ENCODE measurements at places on chromosomes 7 and 10. TPM values are rescaled to one million over a fixed set of nuclear protein-coding genes. Genes with fewer than 3 reads are reported as not detected.

The SHTN1 gene
- polyA plus RNA-seq: not detected

DNA sequence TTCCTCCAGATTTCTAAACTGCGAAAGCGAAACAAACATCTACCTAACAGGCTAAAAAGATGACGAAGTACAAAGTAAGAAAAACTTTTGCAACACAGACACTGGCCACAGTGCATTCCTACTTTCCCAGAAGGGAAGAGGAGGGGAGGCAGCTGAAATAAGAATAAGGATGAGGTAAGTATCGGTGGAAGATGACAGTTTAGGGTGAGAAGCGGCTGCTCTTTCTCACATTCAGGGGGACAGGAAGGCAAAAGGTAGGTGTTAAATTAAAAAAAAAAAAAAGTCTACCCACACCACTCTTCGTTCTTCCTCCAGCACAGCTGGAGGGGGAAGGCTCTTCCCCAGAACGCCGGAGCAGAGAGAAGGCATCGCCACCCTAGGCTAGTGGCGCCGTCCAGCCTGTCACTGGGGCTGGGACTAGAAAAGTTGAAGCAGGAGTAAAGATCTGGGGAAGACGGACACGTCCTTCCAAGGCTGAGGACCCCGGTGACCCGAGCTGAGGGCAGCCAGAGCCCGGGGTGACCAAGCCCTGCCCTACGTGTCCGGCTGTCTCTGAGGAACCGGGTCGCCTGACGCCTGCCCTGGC, 846 bp downstream of the DNAJC1 start:
- peak; percentile 39 for DNase-seq
- peaks cover 30% of the 10 kb centered on the region for H3K4me1 ChIP-seq
- H3K36me3 ChIP-seq: no peaks in the 10 kb centered on the region
- peak overlapping the region; percentile 72 for H3K4me3 ChIP-seq
- H3K27me3 ChIP-seq: no peaks in the 10 kb centered on the region
- peak overlapping the region; percentile 93 for H3K27ac ChIP-seq

The GIGYF1 gene
- 3.2 TPM for polyA plus RNA-seq

GRCh38 chr7:64795176-64795575, 948 bp downstream of the ZNF138 start:
- peak overlapping the region; percentile 95 for H3K4me3 ChIP-seq
- DNase-seq: no peak
- H3K36me3 ChIP-seq: no peaks in the 10 kb centered on the region

The KLF14 gene
- not detected for polyA plus RNA-seq

The ANXA8L1 gene
- polyA plus RNA-seq: not detected

- DNase-seq: no peak
- H3K36me3 ChIP-seq: no peaks in the 10 kb centered on the region
- H3K27ac ChIP-seq: no peak overlapping the region
- no peaks in the 10 kb centered on the region for H3K4me1 ChIP-seq
Observed at GRCh38 chr7:87806150-87806549, 70.0 kb downstream of the SLC25A40 start.

- H3K4me3 ChIP-seq: no peak overlapping the region
- H3K27me3 ChIP-seq: no peaks in the 10 kb centered on the region
- no peak for DNase-seq
- H3K4me1 ChIP-seq: peaks cover 6% of the 10 kb centered on the region
Observed at GRCh38 chr10:17059197-17059688, 70.4 kb downstream of the CUBN start.

DNA sequence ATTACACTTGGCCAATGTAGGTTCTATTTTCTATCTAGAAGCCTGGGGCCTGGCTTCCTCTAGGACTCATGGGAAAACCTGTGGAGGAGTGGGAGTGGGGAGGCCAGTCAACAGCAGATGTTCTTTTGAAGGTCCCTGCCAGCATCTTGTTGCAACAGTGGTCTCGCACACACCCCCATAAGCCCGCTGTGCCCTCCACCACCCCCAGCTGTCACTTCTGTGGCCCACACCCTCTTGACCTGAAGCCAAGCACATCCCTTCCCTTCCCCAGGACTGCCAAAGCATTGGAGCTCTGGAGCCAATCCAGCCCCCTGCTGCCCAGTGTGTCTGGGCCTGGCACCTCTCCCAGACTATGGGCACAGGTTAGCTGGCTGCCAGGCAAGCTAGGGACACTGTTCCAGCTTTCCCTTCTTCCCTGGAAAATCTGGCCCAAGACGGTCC, 1.9 kb upstream of the STX1A start:
- no peak overlapping the region for H3K27ac ChIP-seq
- H3K4me1 ChIP-seq: peaks cover 18% of the 10 kb centered on the region
- H3K4me3 ChIP-seq: no peak overlapping the region
- H3K27me3 ChIP-seq: no peaks in the 10 kb centered on the region
- DNase-seq: no peak

The SLC35B4 gene
- 20.3 TPM for polyA plus RNA-seq

The GRID2IP gene
- not detected for polyA plus RNA-seq

The VSIR gene
- 349 TPM for polyA plus RNA-seq

The SFRP5 gene
- 0.54 TPM for polyA plus RNA-seq

DNA sequence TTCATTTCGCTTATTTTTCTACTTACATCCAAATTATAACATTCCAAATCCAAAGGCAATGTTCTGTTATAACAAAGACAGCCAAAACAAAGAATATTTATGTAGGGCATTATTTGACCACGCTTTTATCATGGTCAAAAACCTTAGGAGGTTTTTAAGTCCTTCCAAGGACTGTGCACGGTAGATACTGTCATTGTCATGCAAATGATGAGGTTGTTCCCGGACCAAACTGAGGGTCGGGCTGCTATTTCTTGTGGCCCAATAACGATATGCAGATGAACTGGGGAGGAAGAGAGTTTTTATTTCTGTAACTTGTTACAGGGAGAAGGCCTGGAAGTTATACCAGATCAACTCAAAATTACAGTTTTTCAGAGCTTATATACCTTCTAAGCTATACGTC, 56.6 kb upstream of the STEAP4 start:
- no peak for DNase-seq
- no peaks in the 10 kb centered on the region for H3K36me3 ChIP-seq
- H3K27ac ChIP-seq: no peak overlapping the region
- H3K4me3 ChIP-seq: no peak overlapping the region
- no peaks in the 10 kb centered on the region for H3K27me3 ChIP-seq

The AFAP1L2 gene
- 2.9 TPM for polyA plus RNA-seq

DNA sequence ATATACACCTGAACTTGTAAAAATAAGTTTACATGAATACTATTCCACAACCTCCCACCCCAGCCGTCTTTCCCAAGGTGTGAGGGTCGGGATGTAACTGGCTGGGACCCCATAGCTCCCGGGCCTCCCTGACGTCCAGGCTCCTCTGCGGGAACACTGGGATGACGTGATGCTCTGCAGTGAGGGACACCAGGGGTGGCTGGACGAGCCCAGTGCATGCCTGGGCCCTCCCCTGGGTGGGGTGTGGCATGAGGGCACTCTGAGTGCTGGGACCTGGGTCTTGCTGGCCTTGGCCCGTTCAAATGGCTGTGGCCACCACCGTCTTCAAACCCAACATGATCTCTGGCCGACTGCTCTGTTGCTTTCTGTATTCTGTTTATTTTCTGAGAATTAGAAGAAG, 182.4 kb downstream of the DNAJB6 start:
- H3K27me3 ChIP-seq: no peaks in the 10 kb centered on the region
- H3K27ac ChIP-seq: no peak overlapping the region
- H3K4me3 ChIP-seq: no peak overlapping the region
- no peak for DNase-seq

DNA sequence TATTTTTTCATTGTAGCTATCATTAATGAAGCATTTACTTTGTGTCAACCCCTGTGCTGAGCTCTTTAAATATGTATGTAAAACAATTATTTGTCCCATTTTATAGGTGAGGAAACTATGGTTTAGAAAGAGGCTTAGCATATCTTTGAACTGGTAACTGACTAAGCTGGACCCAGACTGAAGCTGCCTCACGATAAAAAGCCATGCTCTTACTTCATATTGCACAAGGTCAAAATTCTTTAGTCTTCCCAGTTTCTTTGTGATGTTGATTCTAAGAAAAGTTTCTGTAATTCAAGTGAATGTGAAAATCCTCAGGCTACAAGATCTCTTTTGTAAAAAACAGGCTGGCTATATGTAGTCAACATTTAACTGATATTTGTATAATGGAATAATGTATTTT, 46.6 kb upstream of the SLC16A12 start:
- H3K4me3 ChIP-seq: no peak overlapping the region
- H3K36me3 ChIP-seq: no peaks in the 10 kb centered on the region
- no peak for DNase-seq
- H3K4me1 ChIP-seq: no peaks in the 10 kb centered on the region

DNA sequence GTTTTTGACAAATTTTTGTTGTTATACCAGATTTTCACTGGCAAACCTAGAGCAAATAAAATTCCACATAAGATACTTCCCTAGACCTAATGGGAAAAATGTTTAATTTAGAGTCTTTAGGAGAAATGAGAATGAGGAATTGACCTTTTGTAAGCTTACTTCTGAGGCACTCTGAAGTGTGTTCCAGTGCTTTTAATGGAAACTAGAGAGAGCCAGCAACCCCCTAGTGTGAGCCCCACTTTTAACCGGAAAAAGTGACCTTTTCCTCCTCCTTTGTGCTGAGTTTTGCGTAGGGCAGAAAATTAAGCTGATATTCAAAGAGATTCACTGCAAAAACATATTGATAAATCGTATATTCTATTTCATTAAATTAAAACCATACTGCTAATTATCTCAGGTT, 5.2 kb downstream of the IKZF1 start:
- H3K27me3 ChIP-seq: no peaks in the 10 kb centered on the region
- peak overlapping the region; percentile 92 for H3K4me3 ChIP-seq
- no peaks in the 10 kb centered on the region for H3K36me3 ChIP-seq

DNA sequence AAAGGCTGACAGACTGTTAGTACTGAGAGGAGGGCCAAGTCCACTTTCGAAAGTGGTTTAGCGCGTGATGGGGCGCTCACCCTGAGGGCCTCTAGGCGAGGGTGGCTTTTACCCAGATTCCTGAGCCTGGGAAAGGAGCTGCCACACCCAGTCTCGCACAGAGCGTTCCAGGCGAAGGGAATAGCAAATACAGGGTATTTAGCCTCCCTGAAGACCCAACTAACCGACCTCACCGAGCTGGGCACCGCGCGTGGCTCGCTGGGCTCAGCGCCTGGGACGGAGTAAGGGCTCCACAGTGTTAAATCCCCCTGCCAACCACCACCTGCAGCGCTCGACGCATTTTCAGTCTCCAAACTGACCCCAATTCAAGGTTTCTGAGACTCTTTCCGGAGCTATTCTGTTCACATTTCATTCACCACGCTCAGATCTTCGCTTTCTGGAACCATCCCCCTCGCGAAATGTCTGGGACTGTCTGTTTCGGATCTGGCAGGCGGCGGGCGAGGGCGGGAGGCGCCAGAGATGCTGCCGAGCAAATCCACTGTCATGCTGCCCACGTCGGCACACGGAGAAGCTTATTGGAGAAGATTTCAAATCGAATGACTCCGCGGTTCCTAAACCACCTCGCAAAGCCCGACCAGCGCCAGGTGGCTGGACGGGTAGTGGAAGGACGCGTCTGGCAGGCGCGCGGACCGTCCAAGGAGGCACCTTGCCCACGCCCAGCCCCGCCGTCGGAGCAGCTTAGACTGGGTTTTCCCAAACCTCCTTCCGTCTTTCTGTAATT, 1.4 kb upstream of the OSBPL3 start:
- H3K4me3 ChIP-seq: peak overlapping the region; percentile 96
- DNase-seq: peak; percentile 35
- peaks cover 35% of the 10 kb centered on the region for H3K4me1 ChIP-seq
- peak overlapping the region; percentile 87 for H3K27ac ChIP-seq

The GFRA1 gene
- not detected for polyA plus RNA-seq

DNA sequence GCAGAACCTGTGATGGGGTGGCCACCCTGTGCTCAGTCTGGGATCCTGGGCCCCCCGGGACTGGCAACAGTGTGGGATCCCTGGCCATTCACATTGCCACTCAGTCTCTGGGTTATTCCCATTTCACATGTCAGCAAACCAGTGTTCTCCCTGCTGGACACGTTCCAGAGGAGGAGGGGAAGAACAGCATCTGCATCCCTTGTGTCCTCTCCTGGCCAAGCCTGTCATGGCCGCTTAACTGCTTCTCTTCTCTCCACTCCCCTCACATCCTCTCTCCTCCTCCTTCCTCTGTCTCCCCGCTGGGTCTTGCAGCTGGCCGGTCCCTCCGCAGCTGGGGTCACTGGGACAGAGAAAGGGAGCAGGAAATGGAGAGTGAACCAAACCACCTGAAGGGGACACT, 74.4 kb downstream of the C10orf105 start:
- H3K4me1 ChIP-seq: no peaks in the 10 kb centered on the region
- no peak for DNase-seq
- H3K4me3 ChIP-seq: no peak overlapping the region
- no peaks in the 10 kb centered on the region for H3K36me3 ChIP-seq
- no peak overlapping the region for H3K27ac ChIP-seq
- H3K27me3 ChIP-seq: no peaks in the 10 kb centered on the region

DNA sequence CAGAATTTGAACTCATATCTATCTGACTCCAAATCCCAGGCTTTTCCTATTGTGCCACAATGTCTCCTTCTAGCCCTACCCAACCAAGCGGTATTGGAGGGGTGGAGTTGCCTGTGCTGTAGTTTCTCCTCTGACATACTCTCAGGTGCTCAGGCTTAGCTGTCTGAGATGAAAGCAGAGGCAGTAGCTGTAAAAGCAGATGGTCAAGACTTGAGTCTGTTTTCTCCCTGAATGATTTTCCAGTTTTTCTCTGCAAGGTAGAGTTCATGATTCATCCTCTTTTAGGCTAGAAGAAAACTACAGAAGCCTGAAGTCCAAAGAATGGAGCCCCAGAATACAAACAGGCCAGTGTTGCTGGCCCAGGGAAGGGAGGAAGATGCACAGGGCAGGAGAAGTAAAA, 130.0 kb downstream of the PDE1C start:
- H3K4me1 ChIP-seq: no peaks in the 10 kb centered on the region
- H3K27ac ChIP-seq: no peak overlapping the region

The LIPM gene
- polyA plus RNA-seq: not detected

GRCh38 chr10:44865289-44865671, 45.9 kb upstream of the TMEM72 start:
- DNase-seq: no peak
- H3K27me3 ChIP-seq: peaks cover 12% of the 10 kb centered on the region
- no peaks in the 10 kb centered on the region for H3K36me3 ChIP-seq
- H3K4me3 ChIP-seq: peak overlapping the region; percentile 66
- H3K4me1 ChIP-seq: peaks cover 4% of the 10 kb centered on the region
- H3K27ac ChIP-seq: no peak overlapping the region

DNA sequence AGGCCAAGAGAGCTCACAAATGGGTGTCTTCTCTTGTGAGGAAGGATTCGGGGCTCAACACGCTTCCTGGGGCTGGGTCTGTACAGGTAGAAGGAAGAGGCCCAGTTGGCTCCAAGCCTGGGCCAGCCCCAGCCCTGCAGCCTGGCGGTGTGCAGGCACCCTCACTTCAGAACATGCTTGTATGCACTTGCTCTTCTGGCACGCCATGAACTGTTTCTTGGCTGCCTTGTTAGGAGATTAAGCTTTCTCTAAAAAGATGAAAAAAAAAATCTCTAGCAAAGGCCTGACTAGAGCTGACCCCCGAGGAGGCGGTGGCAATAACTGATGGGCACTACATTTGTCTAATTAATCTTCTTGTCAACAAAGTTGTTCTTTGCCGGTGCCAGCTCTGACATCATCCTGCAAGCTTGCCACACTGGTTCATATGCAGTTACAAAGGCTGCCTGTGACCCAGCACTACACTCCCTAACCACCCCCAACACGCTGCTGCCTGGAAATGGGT, 94.7 kb downstream of the WDR11 start:
- H3K27me3 ChIP-seq: peaks cover 13% of the 10 kb centered on the region
- H3K36me3 ChIP-seq: no peaks in the 10 kb centered on the region
- no peak for DNase-seq
- no peak overlapping the region for H3K27ac ChIP-seq
- no peak overlapping the region for H3K4me3 ChIP-seq

- no peaks in the 10 kb centered on the region for H3K27me3 ChIP-seq
- no peak for DNase-seq
- H3K36me3 ChIP-seq: no peaks in the 10 kb centered on the region
- no peak overlapping the region for H3K4me3 ChIP-seq
- no peak overlapping the region for H3K27ac ChIP-seq
- no peaks in the 10 kb centered on the region for H3K4me1 ChIP-seq
Observed at GRCh38 chr7:80183900-80184685, 49.5 kb downstream of the GNAI1 start.
